Natural killer cell treated with Interleukin-12 subunit alpha and Interleukin-12 subunit beta and Interleukin-15 and Interleukin-18, amount 100 ng/mL, for 72 hours (primary cell): ENCODE measurements at places on chromosomes 3 and 15. TPM values are rescaled to one million over a fixed set of nuclear protein-coding genes. Genes with fewer than 3 reads are reported as not detected.

- no peaks in the 10 kb centered on the region for H3K27me3 ChIP-seq
- no peak overlapping the region for H3K4me3 ChIP-seq
- no peak for DNase-seq
- no peak overlapping the region for H3K27ac ChIP-seq
- no peaks in the 10 kb centered on the region for H3K36me3 ChIP-seq
- no peaks in the 10 kb centered on the region for H3K4me1 ChIP-seq
Observed at GRCh38 chr3:53764026-53764775, 82.0 kb downstream of the CHDH start.

- H3K27ac ChIP-seq: no peak overlapping the region
- no peaks in the 10 kb centered on the region for H3K36me3 ChIP-seq
- H3K27me3 ChIP-seq: no peaks in the 10 kb centered on the region
- H3K4me3 ChIP-seq: no peak overlapping the region
Observed at GRCh38 chr3:34882764-34883163, 756.6 kb upstream of the ARPP21 start.

TMEM207 gene
- total RNA-seq: not detected

GRCh38 chr15:79003301-79003700 is 58.5 kb upstream of the CTSH start:
- H3K27ac ChIP-seq: no peak overlapping the region
- H3K27me3 ChIP-seq: no peaks in the 10 kb centered on the region
- DNase-seq: no peak

DNA sequence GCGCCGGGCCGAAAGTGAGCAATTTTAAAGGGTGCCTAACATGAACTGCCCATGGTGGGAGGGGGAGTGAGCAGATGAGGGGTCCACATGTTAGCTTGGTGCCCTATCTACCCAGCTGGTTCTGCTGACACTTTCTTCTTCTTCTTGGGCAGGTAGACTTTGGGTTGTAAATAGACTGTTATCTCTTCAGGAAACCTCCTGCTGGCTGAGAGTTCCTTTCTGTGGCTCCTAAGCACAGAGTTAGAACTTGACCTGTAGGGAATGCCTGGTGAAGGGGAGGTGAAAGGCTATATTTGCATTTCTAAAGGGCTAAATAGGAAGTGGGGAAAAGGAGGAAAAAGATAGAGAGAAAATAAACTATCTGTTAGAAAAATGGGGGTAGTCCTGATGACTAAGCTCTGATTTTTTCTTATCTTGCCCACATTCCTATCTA is 521.4 kb upstream of the TGFBR2 start:
- H3K4me1 ChIP-seq: no peaks in the 10 kb centered on the region
- DNase-seq: no peak
- H3K4me3 ChIP-seq: no peak overlapping the region
- H3K27me3 ChIP-seq: peaks cover 9% of the 10 kb centered on the region

UROC1 gene
- not detected for total RNA-seq

DNA sequence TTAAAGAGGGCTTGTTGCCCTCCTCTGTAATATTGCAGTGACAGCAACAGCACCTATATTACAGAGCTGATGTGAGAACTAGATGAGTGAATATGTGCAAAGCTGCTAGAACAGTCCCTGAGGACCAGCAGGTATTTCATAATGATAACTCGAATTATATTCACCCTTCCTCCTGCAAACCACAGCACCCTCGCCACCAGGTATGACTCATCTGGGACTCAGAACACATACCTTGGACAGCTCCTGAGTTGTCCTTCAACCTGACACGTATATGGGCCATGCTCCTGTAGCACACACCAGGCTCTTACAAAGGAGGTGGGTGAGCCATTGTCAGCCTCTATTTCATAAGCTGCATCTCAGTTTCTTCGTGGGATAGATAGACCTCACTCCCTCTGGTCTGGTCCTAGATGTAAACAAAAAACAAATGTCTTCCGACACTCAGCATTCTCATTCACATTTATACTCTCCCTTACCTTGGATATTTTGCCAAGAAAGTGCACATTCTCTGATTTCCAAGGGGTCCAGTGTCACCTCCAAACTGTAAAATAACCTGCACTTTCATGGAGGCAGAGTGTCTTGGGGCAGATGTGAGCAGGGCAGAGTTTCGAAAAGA is 124.5 kb downstream of the TLE3 start:
- H3K4me3 ChIP-seq: no peak overlapping the region
- DNase-seq: no peak
- no peak overlapping the region for H3K27ac ChIP-seq
- no peaks in the 10 kb centered on the region for H3K36me3 ChIP-seq
- peaks cover 35% of the 10 kb centered on the region for H3K27me3 ChIP-seq
- H3K4me1 ChIP-seq: peaks cover 5% of the 10 kb centered on the region
